ENCODE measurements at places on chromosomes 7 and 10.
A peak's percentile ranks its signal among the peaks of the same experiment; 100 is the strongest.

DNA sequence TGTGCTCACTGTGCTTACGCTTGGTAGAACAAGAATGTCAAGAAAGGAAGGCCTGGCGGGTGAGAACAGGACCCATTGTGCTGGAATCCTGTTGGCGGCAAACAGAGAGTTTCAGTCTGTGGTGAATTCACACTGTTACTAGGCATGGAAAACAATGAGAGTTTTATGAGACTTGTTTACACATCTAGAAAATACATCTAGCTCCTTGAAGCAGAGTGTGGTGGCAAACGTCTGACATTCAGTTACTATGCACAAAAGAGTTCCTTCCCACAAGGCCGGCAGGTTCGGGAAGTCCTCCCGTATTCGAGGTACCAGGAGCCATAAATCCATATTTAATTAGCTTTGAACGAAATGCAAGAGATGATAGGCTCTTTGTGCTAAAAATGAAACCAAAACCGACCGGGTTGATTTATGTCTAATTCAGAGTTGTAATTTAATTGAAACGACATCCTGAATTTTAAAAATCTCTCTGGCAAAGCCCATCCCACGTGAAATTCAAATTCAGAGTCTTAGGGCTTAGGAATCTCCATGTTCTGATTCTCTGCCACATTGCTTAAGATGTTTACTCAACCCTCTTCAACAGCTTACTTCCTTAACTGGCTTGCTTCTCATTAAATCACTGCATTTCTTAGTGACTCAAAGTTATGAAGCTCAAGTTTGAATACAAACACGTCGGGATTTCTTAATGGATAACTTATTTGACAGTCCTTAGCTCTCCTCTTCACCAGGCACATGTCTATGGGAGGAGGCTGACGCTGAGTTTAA lies 299.9 kb upstream of the PITRM1 start:
- DNase-seq, result peak; percentile 83

- DNase-seq, result no peak
These were observed 114.8 kb upstream of the PLPP4 start for GRCh38 chr10:120342115-120342714.

DNA sequence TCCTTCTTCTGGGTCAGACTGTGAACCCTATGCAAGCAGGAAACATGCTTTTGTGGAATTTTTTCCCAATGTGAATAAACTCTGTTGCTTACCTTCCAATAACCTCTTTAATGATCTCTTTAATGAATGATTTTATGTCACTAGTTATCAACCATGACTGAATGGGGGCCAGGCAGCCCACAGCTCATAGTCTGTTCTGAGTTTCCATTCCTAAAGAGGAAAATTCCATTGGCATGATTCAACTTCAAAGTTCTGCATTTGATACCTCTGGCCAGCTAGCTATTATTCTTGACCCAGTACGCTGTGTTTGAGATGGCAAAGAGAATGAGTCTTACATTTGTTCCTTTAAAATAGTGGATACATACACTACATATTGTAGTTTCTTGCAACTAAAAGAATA lies 867.8 kb upstream of the CELF2 start:
- DNase-seq, result no peak

- peak; percentile 25 for DNase-seq
These were observed 383.8 kb upstream of the SORCS1 start for GRCh38 chr10:107548301-107548700.

GRCh38 chr7:7808156-7808555 lies 89.7 kb upstream of the RPA3 start:
- no peak for DNase-seq

DNA sequence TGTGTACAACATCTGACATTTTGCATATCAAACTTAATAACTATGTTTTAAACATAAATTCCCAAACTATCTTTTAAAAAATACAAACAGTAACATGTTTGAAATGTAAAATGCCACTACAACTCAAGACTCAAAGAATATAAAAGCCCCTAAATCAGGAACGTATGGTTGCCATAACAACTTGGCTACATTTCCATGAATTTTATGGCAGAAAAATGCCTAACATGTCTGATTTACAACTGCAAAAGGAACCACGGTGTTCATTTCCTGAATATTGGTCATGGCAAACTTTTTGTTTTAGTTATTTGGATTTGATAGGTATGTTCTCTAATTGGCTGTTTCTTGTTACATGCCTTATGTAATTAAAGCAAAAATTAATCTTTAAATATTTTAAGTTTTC lies 2.0 kb downstream of the SOSTDC1 start:
- no peak for DNase-seq

GRCh38 chr7:24685708-24686107 lies 71.6 kb downstream of the GSDME start:
- DNase-seq, result no peak

DNA sequence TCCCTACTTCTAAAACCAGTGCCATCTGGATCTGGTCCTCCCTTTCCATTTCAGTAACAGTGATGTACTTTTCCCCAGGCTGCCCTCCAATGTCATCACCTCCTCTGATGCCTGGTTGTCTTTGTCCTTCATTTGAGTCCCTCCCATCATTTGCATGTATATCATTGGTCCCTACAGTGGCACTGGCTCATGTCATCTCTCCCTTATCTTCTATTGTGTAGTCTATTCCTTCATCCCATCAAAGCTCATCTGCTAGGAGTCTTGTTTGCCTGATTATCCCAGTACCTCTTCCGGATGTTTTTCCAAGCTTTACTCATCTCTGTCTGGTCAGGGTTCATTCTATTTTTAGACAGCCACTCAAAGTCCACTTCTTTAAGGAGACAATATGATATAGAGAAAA lies 292.9 kb upstream of the BMPER start:
- DNase-seq, result no peak

DNA sequence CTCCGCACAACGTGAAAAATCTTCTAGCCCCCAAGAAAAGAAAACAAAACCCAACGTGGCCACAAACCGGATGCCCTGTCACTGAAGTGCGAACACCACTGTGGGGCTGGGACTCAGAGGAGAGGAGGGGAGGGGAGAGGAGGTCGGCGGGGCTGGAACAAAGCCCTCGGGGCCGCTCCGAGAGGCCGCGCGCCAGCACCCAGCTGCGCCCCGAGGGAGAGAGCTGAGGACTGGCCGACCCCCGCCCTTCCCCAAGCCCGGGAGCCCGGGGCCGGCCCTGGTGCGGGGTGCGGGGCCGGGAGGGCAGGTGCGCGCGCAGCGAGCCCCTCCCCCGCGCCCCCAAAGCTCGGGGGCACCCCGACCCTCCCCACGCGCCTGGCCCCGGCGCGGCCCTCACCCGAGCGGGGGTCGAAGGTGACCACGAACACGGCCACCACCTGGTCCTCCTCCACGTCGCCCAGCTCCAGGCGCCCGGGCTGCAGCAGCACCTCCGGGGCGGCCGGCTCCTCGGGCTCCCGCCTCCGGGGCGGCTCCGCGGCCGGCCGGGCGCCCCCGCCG lies 398 bp downstream of the DENND11 start:
- DNase-seq, result peak; percentile 78

DNA sequence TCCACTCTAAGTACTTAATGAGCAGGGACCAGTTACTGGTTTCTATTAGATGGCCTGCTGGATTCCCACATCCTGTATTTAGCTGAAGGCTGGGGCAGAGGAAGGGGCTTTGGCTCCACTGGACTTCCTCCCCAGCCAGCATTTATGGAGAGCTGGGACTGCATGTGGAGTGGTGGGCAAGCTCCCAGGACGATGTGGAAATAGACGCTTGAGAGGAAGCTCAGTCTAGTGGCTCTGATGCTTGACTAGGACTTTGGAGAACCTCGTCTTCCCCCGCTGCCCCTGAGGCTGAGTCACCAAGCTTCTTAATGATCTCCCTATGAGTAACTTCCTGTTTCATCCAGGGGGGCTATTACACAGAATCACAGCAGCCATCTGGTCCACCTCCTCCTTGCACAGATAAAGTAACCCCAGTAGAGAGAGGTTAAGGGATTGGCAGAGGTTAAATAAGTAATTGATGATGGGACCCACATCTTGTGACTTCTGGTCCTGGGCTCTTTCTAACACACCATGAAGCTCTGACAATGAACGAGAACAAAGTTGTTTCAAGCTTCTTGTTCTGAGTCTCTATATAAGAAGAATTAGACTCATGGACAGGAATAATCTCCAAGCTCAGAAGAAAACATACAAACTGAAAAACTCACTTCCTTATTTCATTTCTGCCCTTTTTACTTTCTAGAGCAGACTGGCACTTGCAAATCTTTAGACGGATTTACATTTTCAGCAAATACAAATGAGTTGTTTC lies 126.2 kb downstream of the PRPF18 start:
- DNase-seq, result no peak

GRCh38 chr7:137975221-137975620 lies 26.7 kb downstream of the CREB3L2 start:
- DNase-seq, result peak; percentile 62

DNA sequence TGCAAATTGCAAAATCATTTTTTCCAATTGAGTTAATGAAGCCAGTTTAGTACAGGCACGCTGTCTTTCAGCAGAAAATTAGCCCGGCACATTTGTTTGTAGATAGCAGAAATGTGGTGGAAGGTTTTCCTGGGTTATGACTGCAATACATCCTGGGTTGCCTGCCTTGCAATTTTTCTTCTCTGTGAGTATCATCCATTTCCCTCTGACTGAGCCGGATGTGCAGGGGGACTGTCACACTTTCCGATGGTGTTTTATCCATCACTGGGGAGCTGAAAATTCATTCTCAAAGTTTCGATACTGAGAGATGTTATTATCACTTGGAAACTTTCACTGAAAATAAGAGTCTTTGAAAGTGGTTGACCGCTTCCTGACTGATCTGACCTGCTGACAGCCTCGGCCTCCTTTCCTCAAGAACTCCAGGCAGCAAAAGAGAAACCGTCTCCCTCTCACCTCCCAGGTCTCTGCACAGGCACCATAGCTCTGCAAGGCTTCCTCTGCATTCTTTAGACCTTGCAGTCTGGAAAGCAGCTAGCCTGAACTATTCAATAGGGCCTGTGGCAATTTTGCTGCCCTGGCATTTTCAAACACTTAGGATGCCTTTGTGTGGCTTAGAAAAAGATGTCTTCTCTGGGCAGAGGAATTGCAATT lies 320.8 kb upstream of the NRP1 start:
- DNase-seq, result peak; percentile 27

DNA sequence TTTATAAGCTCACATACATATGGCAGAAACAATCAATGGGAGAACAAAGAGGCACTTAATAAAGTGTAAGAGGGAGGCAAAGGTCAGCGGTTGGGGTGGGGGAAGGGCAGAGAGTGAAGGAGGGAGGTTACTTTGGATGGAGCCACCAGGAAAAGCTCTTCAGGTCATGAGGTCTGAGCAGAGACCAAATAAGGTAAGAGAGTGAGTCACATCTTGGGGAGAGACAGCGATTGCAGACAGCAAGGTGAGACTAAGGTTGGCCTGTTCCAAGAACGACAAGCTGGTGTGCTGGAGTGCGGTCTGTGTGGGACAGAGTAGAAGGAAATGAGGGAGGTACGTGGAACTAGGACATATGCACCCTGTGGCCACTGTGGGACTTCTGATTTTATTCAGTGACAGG lies 74.3 kb upstream of the TOMM7 start:
- DNase-seq, result peak; percentile 13

GRCh38 chr7:139930286-139930965 lies 101.4 kb downstream of the TBXAS1 start:
- DNase-seq, result no peak

GRCh38 chr7:37786741-37787569 lies 61.4 kb upstream of the NME8 start:
- no peak for DNase-seq

DNA sequence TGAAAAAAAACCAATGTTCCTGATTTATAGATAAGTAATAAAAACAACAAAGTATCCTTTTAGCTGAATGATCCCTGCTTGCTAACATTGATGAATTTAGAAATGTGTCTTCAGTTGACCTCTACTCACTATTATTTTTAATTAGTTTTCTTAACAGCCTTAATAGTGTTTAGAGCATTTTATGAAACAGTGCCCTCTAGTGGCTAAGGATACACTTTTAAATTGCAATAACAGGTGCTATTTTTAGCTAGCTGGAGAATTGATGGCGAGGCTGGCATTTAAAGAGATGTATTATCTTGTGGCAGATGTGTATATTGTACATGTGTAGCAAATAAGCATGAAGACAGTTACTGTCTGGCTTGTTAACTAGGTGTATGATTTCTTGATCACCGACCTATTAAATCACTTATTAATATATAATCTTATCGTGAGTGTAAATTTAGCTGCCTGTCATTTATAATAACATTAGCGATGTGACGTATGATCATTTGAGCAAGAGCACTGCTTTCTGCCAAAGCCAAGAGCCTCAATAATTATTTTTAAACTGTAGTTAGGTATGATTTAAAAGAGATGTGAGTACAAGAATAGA lies 451.9 kb downstream of the DPP6 start:
- peak; percentile 73 for DNase-seq

- DNase-seq, result no peak
These were observed 62.6 kb downstream of the COL13A1 start for GRCh38 chr10:69864321-69864720.

GRCh38 chr10:61554925-61555324 lies 101.7 kb upstream of the TMEM26 start:
- no peak for DNase-seq

- no peak for DNase-seq
These were observed 139.2 kb upstream of the NRP1 start for GRCh38 chr10:33473688-33474087.

GRCh38 chr7:142501434-142501833 lies 243.6 kb upstream of the PRSS58 start:
- DNase-seq, result no peak

DNA sequence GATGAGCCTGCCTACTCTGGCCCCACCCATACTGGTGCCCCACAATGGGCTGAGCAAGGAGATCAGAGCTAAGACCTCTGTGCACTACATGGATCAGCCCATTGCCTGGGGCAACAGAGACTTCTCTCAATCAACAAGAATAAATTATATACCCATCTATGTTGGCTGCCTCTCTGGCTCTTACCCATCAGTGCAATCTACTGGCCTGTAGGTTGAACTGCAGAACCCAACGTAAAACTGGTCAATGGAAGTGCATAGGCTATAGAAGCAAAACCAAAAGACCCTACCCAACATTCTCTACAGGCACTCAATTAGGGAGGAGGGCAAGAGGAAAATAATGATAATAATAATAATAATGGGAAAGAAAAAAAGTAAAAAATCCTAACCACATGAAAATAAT lies 574.3 kb downstream of the MAGI2 start:
- DNase-seq, result no peak

DNA sequence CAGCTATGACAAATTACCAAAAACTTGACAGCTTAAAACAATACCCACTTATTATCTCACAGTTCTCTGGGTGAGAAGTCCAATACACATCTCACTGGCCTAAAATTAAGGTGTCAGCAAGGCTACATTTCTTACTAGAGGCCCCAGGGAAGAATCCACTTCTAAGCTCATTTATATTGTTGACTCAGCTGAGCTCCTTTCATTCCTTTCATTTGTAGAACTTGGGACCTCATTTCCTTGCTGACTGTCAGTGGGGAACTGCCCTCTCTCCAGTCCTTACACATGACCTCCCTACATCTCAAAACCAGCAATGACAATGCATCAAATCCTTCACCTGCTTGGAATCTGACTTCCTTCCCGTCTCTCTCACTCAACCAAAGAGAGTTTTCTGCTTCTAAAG lies 240.3 kb downstream of the IPMK start:
- DNase-seq, result peak; percentile 4

GRCh38 chr7:49624611-49625010 lies 148.8 kb upstream of the VWC2 start:
- no peak for DNase-seq

GRCh38 chr7:42236266-42236975 lies 588 bp downstream of the GLI3 start:
- peak; percentile 80 for DNase-seq

GRCh38 chr7:157412021-157412443 lies 75.2 kb downstream of the DNAJB6 start:
- DNase-seq, result no peak

- DNase-seq, result no peak
These were observed 67.1 kb downstream of the GNAT3 start for GRCh38 chr7:80444811-80445210.

GRCh38 chr7:33107136-33108066 lies 1.8 kb downstream of the RP9 start:
- peak; percentile 86 for DNase-seq

Data from neural progenitor cell (in vitro differentiated cells).